AG20443 (cell line): ENCODE measurements at places on chromosomes 6 and 20.

DNA sequence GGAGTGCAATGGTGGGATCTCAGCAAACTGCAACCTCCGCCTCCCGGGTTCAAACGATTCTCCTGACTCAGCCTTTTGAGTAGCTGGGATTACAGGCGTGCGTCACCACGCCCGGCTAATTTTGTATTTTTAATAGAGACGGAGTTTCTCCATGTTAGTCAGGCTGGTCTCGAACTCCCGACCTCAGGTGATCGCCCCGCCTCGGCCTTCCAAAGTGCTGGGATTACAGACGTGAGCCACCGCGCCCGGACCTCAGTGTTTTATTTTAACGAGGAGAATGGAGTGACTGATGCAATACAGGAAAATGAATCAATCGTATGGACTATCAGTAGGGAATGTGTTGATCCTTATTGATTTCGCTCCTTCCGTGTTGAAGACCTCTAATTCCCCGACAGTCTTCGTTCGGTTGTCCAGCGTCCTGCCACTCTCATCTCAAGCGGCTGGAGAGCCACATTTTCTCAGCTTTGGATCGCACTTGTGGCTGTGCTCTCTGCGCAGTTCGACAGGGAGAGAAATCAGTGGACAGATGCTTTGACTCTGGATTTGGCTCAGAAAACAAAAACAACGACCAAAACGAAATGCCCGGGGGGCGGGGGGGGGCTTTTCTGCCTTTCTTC lies 166.2 kb downstream of the TRIM27 start:
- no peak for DNase-seq

DNA sequence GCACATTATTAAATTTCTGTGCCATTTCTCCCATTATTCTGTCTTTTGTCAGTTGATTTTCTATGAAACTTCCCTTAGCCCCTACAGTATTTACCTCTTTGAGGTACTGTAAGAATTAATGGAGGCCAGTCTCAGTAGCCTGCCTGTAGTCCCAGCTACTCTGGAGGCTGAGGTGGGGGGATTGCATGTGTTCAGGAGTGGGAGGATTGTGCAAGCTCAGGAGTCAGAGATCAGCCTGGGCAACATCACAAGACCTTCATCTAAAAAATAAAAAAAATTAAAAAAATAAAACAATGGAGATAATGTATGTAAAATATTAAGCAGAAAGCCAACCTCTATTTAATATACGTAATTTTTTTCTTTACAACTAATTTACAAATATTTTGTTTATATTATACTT lies 77.8 kb downstream of the OR2B2 start:
- DNase-seq: no peak

DNA sequence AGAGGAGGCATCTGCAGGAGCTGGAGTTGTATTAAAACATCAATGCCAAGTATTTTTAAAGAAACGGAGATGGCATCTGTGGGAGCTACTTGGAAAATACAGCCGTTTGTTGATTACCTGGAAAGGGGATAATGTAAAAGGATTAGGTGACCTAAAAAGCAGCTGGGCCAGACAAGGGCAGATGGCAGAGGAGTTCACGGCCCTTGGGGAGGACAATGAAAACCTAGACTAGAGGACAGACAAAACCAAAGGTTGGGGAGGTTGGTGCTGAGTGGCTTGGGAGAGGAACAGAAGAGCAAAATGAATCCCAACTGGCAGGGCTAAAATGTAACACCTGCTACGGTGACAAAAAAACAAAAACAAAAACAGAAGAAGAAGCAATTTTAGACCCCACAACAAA lies 260.5 kb upstream of the JARID2 start:
- DNase-seq: no peak

- no peak for DNase-seq
These were observed 950.7 kb upstream of the FLRT3 start for GRCh38 chr20:15288106-15288505.

DNA sequence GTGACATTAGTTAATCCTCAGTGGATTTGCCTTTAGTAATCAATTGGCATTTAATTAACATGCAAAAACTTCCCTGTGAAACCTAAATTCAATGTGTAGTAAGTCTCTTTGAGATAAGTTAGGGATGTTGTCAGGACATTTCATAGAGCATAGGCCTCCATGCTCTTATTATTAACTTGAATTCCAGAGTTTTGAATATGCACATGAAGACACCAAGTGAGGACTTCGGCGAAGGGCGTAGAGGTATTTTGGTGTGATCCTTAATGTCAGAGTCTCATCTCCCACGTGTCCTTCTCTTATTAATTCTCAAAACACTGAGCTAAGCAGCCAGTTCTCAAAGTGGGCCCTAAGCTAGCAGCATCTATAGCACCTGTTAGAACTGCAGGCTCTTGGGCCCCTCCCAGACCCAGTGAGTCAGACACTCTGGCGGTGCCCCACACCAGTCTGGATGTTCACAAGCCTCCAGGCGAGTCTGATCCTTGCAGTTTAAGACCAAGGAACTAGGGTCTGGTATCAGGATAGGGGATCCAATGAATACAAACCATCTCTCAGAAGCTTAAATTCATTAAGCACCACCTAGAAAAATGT lies 292.1 kb downstream of the QKI start:
- no peak for DNase-seq
